ENCODE measurements at places on chromosomes 2 and 18. TPM values are rescaled to one million over a fixed set of nuclear protein-coding genes. Genes with fewer than 3 reads are reported as not detected.

The CYS1 gene
- 0.19 TPM for total RNA-seq

DNA sequence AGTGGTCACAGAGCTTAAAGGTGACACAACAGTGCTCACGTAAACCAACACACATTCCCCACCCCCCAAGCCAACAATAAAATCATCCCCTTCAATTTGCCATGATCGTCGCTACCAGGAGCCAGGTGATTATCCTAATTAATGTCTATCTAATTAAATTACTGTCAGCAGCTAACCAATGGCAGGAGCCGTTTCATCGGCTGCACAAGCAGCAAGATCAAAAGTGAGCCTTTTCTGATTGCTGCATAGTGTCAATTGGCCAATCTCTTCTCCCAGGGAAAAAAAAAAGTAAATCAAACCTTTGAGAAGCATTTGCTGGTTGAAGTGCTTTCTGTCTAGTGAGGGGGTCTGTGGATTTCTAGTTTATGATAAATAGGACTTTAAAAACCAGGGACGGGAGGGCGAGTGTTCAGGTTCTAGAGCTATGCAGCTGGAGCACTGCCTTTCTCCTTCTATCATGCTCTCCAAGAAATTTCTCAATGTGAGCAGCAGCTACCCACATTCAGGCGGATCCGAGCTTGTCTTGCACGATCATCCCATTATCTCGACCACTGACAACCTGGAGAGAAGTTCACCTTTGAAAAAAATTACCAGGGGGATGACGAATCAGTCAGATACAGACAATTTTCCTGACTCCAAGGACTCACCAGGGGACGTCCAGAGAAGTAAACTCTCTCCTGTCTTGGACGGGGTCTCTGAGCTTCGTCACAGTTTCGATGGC, at the start of gene TBR1:
Gene TBR1 (plus strand): TSS at position 311 of the 721 bp plus-strand sequence. CDS start 114 bp downstream, at position 425.
- DNase-seq: no peak
- peaks cover 19% of the 10 kb centered on the region for H3K4me1 ChIP-seq
- no peak within 1 kb of the TSS for H3K4me3 ChIP-seq
- H3K27me3 ChIP-seq: peaks cover 86% of the 10 kb centered on the region
- no peaks in the 10 kb centered on the region for H3K36me3 ChIP-seq

- no peaks in the 10 kb centered on the region for H3K36me3 ChIP-seq
- no peaks in the 10 kb centered on the region for H3K4me1 ChIP-seq
- DNase-seq: no peak
- no peaks in the 10 kb centered on the region for H3K27me3 ChIP-seq
- no peak overlapping the region for H3K4me3 ChIP-seq
Measured at GRCh38 chr18:36543991-36544725, 246.6 kb downstream of the FHOD3 start.

DNA sequence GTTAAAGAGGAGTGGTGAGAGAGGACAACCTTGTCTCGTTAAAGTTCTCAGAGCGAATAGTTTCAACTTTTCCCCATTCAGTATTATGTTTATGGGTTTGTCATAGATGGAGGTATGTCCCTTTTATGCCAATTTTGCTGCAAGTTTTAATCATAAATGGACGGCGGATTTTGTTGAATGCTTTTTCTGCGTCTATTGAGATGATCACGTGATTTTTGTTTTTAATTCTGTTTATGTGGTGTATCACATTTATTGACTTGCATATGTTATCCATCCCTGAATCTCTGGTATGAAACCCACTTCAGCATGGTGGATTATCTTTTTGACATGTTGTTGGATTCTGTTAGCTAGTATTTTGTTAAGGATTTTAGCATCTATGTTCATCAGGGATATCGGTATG, 1123.8 kb upstream of the KLHL29 start:
- no peak overlapping the region for H3K27ac ChIP-seq
- H3K27me3 ChIP-seq: no peaks in the 10 kb centered on the region
- H3K36me3 ChIP-seq: no peaks in the 10 kb centered on the region
